ENCODE measurements at places on chromosomes 4 and X.

DNA sequence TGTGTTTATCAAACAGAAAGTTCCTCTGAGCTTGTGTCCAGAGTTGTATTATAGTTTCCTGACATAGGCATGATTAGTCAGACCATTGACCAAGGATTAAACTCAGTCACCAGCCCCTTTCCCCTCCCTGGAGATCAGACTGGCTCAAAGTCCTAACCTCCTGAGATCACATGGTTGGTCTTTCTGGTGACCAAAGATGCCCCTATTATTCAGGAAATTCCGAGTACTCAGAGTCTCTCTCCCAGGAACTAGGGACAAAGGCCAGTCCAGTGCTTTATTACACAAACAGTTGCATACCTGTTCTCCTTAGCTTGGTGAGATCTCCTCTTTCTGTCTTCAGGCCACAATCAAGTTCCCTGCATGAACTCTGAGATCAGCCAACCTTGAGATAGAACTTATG is 14.5 kb upstream of the ENPP6 start:
- no peak for DNase-seq

DNA sequence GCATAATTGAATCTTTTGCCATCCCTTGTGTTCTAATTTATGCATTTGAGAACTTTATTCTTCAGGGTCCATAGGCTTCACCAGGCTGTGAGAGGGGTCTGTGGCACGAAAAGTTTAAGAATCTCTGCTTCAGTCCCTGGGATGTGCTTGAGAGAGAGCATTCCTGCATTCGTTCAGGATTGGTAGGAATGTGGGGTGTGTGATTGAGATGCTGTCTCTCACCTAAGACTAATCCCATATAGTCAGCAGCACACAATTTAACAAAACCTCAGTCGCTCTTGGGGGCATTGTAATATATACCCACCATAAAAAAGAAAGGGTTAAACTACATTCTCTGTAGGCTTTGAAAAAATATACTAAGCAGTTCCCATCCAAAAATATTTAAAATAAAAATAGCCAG is 41.7 kb downstream of the PTTG2 start:
- no peak for DNase-seq

DNA sequence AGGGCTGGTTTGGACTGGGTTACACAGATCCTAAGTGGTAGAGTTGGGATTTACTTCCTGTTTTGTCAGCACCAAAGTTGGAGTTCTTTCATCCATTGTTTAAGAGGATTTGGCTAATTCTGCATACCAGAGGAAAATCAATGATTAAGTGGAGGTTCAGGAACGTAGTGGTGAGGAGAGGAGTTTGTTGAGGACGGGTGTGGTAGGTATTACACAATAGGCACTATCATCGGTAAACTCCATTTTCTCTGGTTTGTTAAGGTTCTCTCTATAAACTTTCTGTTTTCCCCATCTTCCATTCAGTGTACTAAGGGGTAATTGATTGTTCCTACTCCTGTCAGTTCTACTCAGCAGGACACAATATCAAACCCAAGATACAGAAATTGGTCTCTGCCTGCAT is 107.5 kb upstream of the VCX2 start:
- no peak for DNase-seq

DNA sequence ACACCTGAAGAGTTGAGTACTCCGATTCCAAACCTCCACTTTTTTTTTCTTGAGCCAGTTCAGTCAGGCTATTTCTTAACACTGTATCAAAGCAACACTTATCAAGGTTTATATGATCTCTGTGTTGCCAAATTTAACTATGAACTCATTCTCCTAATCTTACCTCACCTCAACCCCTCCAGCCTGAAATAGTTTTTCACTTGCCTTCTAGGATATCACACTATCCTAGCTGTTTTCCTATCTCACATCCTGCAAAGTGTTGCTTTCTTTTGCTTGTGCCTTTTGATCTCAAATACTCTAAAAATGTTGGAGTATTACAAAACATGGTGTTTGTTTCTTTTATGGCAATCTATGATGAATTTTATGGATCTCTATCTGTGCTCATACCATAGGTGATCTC is 415.0 kb downstream of the CFAP47 start:
- DNase-seq = no peak

DNA sequence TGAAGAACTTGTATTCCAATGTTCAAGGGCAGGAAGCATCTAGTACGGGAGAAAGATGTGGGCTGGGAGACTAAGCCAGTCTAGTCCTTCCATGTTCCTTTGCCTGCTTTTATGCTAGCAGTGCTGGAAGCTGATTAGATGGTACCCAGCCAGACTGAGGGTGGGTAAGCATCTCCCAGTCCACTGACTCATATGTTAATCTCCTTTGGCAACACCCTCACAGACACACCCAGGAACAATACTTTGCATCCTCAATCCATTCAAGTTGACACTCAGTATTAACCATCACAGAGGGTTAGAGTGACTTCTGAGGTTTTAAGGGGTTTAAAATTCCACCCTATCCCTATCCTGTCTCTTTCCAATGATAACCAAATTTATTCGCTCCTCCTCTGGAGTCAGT is 6.5 kb downstream of the HMGN5 start:
- DNase-seq = no peak

GRCh38 chr4:6806924-6807626 is 24.5 kb downstream of the KIAA0232 start:
- DNase-seq = no peak

DNA sequence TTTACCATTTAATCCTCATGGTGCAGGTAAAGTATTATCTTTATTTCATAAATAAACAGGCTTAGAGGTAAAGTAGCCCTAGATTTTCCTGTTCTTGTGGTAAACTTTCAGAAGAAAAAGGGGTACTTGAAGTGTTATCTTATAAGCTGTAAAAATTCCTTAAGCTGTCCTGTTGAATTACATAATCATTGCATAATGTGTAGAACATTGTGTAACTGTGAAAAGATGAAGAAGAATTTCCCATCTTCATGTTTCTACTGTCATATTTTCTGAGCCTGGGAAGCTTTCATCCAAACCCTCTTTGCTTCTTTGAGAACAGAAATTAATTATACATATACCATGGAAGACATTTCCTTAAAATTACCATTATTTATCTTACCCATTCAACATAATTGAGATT is 90.5 kb downstream of the ELOVL6 start:
- DNase-seq = no peak

GRCh38 chr4:124941267-124941666 is 228.7 kb upstream of the ANKRD50 start:
- DNase-seq = no peak
